ENCODE measurements at places on chromosomes 13 and 19.

GRCh38 chr13:107275312-107275711 lies 707.4 kb upstream of the ARGLU1 start:
- DNase-seq = no peak

DNA sequence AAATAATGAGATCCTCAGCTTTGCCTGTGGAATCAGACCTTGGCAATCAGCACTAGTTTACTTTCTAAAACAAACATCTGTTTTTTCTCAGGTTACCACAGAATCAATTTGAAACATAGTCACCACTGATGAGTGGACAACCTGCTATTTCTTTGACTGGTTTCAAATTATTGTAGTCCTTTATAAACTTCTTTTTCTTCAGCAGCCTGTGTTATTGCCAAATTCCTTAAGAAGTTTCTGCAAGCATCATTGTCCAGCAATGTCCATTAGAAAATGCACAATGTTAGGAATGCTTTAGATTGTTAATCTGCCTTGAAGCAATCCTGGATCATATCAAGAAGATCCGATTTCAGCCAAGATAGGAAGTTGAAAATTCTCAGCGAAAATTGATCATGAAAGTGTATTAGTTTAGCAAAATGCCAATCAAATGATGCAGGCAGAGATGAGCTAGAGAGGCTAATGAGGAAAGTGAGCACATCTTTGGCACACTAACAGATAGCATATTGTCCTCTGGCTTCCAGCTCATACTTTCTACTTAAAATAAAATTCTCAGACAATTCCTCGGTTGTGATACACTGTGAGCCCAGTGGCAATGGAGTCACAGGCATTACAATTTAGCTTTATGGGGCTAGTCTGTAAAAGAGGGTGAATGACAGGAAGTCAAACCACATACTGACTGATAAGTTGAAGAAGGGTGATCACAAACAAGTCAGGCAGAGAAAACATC lies 270.6 kb downstream of the SLITRK6 start:
- peak; percentile 82 for DNase-seq

GRCh38 chr19:48728911-48729664 lies 9.6 kb upstream of the MAMSTR start:
- no peak for DNase-seq

DNA sequence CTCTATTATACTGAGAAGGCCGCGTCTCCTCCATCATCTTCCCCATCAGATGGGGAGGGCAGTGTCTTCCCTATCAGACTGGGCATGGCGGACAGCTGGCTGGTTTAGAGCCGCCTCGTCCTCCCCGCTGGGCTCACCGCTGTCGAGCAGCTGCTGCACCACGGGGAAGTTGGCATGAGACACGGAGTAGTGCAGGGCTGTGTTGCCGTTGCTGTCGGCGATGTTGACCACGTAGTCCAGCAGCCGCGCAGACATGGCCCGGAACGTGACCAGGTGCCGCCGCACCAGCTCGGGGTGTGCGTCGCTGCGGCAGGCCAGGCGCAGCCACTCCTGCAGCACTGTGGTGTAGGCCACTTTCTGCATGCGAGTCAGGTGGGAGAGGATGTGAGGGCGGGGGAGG lies 18.8 kb upstream of the SPC24 start:
- no peak for DNase-seq

GRCh38 chr19:56750658-56751057 lies 79.1 kb upstream of the ZNF835 start:
- DNase-seq = no peak

DNA sequence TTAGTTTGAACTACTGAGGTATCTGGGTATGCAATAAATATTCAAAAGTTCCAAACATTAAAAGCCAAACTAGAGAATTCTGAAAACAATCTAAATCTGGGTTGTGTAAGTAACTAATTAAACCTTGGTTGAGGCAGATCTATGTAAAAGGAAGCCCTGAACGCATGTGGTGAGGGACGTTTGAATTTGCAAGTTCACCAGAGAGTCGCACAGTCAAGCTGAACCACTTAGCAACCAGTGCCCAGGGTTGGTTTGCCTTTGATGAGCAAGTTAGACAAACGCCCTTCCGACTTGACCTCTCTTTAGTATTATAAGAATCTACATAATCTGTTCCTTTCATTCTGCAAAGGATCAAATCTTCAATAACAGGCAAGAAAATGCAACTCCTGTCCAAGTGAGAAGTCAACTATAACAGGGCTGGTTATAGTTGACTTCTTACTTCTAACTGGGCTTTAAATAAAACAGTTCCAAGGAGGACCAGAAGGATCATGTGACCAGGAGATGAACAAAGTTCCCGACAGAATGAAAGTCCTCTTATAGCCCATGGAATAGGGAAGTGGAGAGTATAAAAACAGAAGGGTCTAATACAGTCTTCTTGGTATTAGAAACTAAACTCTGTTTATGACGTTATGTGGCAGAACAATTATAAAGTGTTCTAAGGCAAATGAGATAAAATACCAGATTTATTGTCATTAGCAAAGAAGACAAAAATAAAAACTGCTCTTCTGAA lies 40.6 kb downstream of the PHF11 start:
- no peak for DNase-seq

DNA sequence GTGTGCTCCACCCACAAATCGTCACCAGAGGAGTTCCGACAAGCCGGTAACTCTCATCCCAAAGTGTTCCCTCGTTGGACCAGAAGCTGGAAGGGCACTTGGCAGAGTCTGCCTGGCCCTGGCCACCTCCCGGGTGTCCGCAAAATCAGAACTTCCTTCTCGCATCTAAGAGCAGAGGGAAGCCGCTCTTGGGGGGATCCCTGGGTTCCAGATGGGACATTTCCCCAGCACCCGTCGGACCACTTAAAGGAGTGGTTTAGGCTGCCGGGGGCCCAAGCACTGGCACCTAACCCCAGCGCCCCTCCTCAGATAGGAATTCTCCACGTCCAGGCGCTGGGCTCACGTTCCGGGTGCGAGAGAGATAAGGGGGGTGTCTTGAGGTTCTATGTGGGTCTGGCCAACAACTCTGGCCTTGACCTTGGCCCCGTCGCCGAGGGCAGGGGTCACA lies 857 bp upstream of the MAP2K7 start:
- no peak for DNase-seq

- no peak for DNase-seq
These were observed 12.8 kb downstream of the FUT6 start for GRCh38 chr19:5826531-5827341.

DNA sequence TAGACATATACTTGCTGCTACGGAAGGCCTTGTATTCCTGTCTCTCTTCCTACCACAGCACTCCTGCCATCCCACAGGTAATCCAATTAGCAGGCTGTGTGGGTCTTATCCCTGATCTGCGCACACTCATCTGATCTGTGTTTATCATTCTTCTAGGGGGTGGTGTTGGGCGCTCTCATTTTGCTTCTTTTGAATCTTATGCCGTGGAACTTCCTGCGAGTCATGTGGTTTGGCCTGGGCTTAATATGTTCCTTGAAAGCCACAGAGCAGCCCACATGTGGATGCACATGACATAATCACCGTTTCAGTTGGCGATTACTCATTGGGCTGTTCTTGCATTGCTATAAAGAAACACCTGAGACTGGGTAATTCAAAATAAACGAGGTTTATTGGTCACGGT lies 7.5 kb downstream of the RASA3 start:
- peak; percentile 80 for DNase-seq

GRCh38 chr13:36829753-36830152 lies 10.7 kb downstream of the RFXAP start:
- no peak for DNase-seq

GRCh38 chr13:23739596-23739995 lies 149.6 kb downstream of the MIPEP start:
- DNase-seq = no peak

GRCh38 chr19:41233748-41234240 lies 14.8 kb downstream of the AXL start:
- DNase-seq = no peak

DNA sequence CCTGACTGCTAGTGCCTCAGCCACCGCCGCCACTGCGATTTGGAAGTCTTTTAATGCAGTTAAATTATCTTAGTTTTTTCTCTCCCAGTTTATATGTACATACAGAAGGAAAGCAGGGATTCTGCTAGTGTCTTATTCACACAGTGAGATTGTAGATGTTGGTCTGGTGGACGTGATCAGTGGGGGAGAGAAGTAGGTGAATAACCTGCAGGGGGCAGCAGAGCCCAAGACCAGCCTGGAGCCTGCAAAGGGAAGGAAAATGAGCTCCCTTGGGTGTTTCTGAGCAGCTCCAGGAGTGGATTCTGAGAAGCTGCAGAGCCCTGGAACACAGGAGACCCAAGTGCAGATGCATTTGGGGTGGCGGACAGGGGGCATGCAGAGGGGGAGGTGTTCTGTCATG lies 26.3 kb downstream of the ZNF844 start:
- DNase-seq = peak; percentile 45

DNA sequence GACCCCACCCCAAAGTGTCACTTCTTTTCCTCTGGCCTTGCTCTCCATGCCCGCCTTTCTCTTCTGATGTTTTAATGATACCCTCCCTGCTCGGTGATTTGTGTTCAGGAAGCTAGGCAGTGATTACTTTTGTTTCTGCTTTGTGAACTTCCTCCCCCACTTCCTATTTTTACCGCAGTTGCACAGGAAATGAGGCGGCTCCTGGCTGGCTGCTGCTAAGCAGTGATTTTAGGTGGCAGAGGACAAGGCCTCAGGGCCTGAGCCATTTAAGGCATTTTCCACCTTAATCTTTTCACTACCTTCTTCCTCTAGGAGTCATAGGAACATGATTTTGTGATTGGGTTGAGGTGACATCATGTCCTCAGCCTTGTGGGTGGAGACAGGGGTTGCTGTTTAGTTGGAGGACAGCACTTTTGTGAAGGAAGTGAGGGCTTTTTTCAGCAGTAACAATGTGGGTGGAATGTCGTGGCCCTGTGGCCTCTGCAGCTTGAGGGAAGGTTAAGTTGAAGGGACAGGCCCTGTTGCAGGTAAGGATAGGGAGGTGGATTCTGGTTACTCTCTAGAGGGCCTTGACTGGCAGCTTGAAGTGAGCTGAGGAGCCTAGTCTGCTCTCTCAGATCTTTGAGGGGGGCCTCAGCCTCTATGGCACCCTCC lies 15.7 kb downstream of the GARRE1 start:
- DNase-seq = peak; percentile 65

GRCh38 chr13:58620176-58620575 lies 988.6 kb downstream of the PCDH17 start:
- DNase-seq = no peak

GRCh38 chr13:29664591-29664990 lies 69.1 kb upstream of the SLC7A1 start:
- DNase-seq = no peak

DNA sequence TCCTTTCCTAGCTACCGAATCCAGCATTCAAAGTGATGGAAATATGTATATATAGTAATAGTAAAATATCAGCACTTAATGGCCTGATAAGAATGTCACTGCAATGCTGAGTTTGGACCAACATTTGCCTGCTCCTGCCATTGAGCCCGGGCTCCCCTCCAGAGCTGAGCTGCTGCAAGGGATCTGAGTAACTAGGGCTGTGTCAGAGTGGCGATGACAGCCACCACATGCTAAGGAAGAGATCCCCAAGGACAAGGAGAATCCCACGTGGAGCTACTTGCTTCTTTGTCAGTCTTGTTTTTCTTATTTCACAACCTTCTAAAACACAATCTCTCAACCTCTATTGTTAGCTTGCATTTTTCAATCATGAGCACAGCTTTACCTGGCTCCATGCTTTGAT lies 19.5 kb upstream of the ALOX5AP start:
- DNase-seq = no peak

DNA sequence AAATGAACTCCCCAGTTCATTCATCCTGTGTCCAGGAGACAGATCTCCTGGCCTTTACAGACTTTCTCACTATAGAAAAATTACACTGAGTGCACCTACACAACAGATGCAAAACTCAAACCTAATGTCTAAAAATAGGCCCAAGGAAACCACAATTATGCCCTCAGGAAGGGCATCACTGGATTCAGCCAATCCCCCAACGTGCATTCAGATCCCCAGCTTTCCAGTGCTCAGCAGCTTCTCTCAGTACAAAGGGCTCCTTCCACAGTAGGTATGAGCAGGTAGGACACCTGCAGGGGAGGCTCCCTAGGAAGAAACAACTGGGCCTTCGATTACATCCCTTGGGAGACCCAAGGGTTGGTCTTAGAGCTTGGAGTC lies 2.1 kb downstream of the ZNF709 start:
- no peak for DNase-seq

DNA sequence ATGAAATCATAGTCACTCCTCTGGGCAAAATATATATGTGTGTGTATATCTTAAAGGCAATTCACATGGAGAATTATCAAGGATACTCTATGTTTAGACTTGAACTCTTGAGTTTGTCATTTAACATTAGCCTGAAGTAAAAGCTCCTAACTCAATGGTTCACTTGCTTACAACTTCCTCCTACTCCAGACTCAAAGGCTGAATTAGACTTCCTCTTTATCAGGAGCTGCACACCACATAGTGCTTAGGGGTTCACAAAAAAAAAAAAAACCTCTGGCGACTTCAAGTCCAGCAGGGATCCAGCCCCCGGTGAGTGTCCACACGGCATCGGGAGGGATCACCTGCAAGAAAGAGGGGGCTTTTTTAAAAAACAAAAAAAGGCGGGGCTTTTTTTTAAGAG lies 68.2 kb upstream of the LSM14A start:
- DNase-seq = no peak

GRCh38 chr19:13005861-13006370 lies 10.6 kb downstream of the NFIX start:
- DNase-seq = no peak

GRCh38 chr19:46076031-46076880 lies 35.5 kb upstream of the IGFL4 start:
- DNase-seq = no peak

DNA sequence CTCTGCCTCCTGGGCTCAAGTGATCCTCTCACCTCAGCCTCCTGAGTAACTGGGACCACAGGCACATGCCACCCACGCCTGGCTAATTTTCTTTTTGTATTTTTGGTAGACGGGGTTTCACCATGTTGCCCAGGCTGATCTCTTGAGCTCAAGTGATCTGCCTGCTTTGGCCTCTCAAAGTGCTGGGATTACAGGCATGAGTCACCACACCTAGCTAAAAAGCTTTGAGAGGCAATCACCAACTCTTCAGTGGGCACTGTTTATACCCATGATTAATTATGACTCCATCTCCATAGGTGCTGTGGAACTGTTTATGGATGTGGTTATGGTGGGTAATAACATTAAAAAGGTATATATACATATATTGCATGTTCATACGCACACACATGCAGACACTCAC lies 7.5 kb upstream of the RBM26 start:
- DNase-seq = no peak

DNA sequence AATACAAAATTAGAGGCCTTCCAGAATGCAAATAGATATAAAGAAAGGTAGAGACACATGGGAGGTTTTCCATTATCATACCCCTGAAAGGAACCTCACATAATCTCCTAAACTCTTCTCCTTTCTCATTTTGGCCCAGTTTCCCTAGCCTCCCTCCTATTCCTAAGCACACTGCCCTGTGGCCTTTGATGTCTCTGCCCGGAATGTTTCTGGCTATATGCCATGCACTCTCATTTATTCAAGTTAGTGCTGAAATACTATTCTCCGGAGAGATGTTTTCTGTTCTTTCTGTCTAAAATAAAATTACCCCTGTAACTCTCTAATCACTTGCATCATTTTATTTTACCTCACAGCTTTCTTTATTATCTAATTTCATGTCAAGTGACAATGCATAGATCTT lies 1287.7 kb downstream of the SLITRK5 start:
- DNase-seq = peak; percentile 26

Measured in astrocyte of the spinal cord (primary cell).